ENCODE measurements at places on chromosomes 3 and 15.

DNA sequence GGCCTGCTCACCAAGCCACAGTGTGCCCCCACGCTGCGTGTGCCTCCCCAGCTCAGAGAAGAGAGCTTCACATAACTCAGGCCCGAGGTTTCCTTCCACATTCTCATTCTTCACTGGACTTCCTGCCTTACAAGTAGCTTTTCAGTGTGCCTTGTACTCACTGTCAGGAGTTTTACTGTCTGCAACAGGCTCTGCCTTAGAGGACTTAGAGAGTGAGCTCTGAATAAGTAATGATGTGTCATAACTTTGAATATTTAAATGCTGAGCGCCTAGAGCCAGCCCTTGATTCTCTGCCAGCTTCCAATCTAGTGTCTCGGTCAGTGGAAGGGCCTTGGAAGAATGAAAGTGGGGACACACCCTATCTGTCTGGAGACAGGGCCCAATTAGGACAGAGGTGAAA, 41.8 kb downstream of the ITGB5 start:
- no peak for DNase-seq

- DNase-seq = peak; percentile 44
Observed at GRCh38 chr3:197256836-197257444, 41.5 kb downstream of the DLG1 start.

DNA sequence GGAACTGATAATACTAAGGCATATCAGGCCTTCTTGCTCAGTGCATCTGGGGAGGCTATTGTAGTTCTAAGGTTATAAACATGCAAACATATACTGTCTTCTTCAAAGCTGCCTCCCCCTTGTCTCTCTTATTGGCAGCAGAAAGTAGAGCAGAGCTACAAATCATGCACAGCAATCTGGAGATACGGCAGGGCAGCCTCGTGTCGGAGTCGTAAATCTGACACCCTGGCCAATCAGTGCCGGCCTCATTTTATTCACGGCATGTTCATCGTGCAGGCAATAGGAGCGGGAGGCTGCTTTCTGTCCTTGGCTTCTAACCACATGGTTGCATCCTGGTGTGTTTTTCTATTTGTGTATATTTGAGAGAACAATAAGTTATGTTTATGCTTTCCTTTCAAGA, 300.2 kb upstream of the CNTN6 start:
- DNase-seq = no peak

GRCh38 chr3:189947948-189948723, 172.6 kb downstream of the P3H2 start:
- peak; percentile 37 for DNase-seq

GRCh38 chr3:68057637-68058320, 403.4 kb upstream of the SUCLG2 start:
- no peak for DNase-seq

GRCh38 chr3:122676759-122677158, 3.9 kb upstream of the PARP14 start:
- DNase-seq = no peak

- no peak for DNase-seq
Observed at GRCh38 chr3:53970661-53971060, 79.0 kb upstream of the SELENOK start.

GRCh38 chr15:75989045-75989444, 23.2 kb downstream of the NRG4 start:
- no peak for DNase-seq

- peak; percentile 79 for DNase-seq
Observed at GRCh38 chr3:135034291-135034768, 239.3 kb downstream of the EPHB1 start.

DNA sequence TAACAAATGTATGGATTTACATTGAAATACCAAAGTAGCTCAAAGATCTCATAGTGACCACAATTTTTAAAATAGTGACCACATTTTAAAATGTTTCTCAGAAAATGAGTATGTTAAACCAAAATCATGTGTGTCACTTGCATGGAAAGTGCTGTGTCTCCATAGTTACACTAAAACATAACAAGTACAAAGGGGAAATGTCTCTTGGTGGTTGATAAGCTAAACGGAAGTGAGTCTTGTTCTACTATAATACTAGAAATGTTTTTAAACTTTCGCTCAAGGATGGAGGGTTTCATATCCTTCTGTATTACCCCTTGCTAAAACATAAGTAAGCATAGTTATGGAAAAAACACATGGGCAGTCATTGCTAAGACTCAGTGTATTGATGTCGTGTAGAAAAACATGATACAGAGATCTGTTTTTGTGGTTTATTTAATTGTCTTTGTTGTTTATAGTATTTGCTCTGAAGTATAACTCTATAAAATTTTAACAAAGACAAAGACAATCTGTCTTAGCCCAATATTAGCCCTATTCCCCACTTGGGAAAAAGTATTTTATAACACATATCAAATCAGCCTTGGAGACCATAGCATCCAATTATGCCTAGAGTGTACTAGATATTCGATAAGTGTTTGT, 27.0 kb upstream of the DENND4A start:
- no peak for DNase-seq

- DNase-seq = no peak
Observed at GRCh38 chr3:22928216-22929110, 274.7 kb upstream of the UBE2E2 start.

DNA sequence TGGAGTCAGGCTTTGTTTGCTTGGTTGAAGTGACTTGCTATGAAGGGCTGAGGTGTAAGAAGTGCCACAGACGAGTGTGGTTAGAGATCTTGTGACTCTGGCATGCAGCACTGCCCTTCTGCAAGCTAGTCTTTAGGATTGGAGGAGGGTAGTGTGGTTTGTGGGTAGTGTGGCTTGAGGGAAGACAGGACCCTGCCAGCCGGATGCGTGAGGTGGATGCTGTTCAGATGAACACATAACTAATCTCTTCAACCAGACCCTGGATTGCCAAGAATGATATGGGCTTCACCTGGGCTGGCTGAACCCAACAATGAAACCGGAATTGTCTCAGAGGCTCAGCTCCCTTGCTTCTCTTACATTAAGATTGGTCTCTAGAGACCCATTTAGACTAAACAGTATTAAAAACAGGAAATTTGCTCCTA, 32.7 kb downstream of the STARD9 start:
- no peak for DNase-seq

- peak; percentile 17 for DNase-seq
Observed at GRCh38 chr3:32018757-32019564, 37.4 kb downstream of the ZNF860 start.

DNA sequence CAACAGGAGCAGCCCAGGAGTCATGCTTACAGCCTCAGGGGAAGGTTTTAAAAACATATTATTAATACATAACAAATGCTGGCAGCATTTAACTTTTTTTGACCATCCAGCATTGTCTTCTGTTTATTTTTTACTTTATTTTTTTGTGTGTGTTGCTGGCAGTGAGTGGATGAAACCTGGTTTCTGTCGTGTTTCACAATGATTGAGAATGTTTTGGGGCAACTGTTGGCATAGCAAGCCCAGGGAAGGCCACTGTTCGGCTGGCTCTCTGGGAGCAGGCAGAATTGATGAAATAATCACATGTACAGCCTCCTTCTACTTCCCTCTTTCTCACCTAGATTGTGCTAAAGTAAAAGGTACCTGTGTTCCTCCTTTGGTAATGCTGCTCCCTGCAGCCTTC, 190.2 kb downstream of the NR1D2 start:
- no peak for DNase-seq

DNA sequence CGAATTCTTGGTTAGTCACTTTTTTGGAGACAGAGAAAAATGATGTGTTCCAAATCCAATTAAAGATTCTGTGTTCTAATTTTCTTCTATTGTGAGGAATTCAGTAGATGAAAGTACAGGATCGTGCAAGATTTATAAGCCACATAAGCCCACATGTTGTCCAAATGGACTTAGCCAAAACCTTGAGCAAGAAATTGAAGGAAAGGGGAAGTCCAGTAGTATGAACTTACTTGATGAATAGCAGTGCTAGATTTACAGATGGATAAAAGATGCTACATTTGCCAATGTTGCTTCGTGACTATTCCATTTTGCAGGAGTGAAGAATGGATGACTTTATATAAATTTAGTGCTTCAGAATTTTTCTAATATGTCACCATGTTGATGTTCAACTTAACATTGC, 120.0 kb upstream of the ATP11B start:
- no peak for DNase-seq

GRCh38 chr15:50798684-50799083, 33.2 kb upstream of the SPPL2A start:
- DNase-seq = no peak

DNA sequence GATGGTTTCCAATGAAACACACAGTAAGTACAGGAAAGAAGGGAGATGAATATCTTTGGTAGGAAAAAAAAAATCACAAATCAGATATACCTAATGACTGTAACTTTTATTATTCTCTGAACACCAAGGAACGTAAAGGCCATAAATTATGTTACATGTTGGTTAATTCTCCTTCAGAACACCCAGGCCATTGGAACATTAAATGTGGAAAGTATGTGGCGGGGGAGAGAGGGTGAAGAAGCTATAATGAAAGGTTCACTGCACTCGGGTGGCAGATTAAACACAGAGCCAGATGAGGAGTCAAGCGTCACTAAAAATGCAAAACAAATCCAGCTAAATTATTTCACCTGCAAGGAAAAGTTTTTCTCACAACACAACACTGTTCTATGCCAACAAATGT, 193.8 kb downstream of the FHIT start:
- peak; percentile 48 for DNase-seq

GRCh38 chr3:119468041-119468440, 722 bp upstream of the POGLUT1 start:
- no peak for DNase-seq

DNA sequence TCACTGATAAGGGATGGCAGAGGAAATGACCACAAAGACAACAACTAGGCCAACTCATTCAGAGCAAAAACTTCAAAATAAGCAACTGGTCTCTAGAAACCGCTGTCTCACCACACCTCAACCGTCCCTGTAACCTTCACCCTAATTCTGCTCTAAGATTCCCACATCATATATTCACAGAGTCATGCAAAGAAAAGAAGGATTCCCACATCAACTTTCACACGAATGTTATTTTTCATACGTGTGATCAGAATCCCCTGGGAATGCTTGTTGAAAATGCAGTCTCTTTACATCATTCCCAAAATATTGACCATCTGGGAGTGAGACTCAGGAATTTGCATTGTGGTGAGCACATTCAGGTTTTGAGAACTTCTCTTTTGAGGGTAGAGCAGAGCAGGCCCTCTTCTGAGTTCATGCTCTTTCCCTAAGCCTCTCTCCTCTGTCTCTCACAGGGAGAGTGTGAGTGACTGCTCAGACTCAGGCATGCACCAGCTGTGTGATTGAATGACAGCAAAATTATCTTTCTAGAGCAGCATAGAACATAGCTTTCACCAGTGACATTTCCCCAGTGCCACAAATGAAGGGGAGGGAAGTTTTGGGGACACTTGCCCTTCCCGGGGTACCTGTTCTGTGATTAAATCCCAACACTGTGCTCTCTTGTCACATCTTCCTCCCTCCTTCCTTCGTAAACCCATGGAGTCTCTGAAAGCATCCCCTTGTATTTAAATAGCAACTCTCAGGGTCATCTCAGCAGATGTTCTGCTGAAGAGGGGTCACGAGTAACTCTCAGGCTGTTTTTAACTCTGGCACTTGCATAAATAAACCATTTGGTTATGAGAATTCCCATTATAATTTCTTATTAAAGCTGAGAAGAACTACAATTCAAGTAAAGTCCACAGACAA, 170.9 kb downstream of the PLCL2 start:
- no peak for DNase-seq

GRCh38 chr3:26099692-26100091, 309.8 kb downstream of the OXSM start:
- no peak for DNase-seq

DNA sequence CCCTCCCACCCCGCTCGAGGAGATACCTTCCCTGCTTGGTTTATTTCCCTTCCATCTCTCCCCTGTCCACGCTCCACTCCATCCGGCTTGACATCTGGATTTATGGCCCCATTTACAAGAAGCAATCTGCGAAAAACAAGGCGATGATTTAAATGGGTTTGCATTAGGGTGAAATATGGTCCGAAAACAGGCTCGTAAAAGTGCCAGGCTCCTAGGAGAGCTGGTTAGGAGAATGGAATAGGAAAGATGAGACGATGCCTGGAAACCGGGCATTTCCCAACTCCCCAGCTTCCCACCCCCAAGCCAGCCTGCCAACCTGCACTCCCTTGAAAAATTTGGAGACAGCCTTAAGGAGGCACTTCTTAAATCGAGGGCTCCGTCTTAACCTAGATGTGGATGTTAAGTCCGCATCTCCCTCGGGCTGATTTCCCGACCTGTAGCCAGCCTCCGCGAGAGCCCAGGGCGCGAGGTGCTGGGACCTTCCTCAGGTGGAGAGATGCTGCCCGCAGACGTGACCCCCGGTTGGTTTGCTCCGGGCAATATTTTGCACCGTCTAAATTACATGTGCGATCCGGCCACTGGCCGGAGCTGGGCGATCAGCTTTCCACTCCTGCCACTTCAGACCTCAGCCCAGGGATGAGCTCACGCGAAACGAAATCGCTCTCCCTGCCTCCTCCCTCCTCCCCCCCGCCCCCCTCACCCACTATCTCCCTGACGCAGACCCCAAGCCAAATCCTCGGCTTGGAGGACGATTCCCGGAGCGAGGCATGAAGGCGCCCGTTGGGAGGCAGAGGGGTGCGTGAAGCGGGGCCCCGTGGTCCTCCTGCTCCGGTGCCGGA, 1.3 kb downstream of the GRM7 start:
- peak; percentile 23 for DNase-seq

GRCh38 chr3:134155446-134155845, 95.2 kb downstream of the RYK start:
- no peak for DNase-seq

GRCh38 chr15:100731267-100732152, 129.1 kb downstream of the ASB7 start:
- DNase-seq = no peak

DNA sequence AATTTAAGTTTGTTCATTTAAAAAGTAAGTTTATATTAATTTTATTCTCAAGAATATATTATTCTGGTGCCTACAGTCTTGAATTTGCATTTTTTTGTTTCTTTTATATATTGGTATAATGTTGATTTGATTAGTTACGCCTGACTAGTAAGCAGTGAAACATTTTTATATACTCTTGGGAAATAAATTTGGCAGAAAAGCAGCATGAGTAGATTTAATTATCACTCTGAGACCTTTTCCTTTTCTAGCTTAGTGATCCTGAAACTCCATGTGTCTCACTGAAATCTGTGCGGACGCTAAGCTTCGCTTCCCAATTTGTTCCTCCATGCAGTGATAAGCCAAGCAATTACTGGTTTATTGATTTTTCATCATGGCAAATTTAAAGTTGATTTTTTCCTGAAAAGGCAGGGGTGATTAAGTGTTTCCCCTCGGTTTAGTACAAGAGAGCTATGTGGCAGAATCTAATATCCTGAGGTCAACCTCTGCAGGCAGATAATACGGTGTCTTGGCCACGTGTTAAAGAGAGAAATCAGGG, 87.2 kb upstream of the MLF1 start:
- no peak for DNase-seq
